ENCODE measurements at places on chromosomes 5 and 9.
A peak's percentile ranks its signal among the peaks of the same experiment; 100 is the strongest.

DNA sequence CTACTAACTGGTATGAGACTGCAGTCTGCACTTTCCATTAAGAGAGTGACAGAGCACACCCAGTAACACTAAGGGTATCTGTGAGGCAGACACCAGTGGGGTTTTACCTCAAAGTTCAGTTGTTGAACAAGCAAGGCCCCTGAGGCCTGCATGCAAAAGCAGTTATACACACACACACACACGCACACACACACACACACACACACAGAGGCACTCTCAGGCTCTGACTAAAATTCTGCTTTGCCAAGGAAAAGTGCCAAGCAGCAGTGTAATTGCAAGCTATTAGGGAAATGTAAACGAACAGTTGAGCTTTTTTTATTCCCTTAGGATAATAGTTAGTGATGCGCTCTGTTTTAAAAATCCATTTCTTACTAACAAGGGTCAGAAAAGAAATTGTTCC lies 377.1 kb downstream of the SPOCK1 start:
- DNase-seq, result no peak

DNA sequence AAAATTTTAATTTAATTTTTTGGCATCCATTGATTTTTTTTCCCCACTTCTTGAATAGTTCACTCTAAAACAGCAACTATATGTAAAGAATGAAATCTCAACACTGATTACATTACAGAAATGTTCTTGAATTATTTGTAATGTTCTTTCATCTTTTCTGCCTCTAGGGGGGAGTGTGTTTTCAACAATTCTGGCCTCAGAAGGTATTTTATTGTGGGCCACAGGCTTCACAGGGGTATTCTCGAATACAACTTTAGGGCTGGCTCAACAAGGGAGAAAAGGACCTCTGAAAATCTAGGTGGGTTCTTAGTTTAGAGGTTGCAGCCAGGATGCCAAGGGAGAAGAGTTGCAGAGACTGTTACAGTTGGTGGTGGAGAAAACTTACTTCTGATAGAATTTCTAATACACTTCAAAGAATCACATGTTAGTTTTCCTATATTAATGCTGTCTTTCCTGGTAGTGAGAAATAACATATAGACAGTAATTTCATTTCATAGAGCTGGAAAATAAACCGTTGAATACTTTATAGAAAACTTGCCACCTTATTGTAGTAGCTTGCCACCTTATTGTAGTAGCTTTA lies 3.6 kb upstream of the NPR3 start:
- DNase-seq, result no peak

- DNase-seq, result no peak
Observed at GRCh38 chr5:45774528-45774927, 78.3 kb upstream of the HCN1 start.

DNA sequence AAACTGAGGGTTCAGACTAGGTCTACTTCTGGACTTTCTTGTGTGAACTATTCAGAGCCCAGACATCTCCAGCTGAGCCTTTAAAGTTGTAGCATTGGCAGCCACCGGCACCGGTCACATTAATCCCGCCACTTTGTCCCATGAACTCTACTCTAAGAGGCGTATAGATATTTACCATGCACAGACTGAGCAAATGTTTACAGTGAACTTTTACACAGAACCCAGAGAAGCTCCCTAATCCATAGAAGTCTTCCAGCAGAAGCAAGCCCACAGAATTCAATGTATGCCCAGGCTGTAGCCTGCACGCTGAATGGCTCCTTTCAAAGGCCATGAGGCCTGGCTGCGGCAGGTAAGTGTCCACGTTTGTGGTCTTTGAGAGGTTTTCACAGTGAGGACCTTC lies 466.9 kb downstream of the ENC1 start:
- no peak for DNase-seq

- DNase-seq, result no peak
Observed at GRCh38 chr9:135901031-135901758, 6.2 kb downstream of the CAMSAP1 start.

DNA sequence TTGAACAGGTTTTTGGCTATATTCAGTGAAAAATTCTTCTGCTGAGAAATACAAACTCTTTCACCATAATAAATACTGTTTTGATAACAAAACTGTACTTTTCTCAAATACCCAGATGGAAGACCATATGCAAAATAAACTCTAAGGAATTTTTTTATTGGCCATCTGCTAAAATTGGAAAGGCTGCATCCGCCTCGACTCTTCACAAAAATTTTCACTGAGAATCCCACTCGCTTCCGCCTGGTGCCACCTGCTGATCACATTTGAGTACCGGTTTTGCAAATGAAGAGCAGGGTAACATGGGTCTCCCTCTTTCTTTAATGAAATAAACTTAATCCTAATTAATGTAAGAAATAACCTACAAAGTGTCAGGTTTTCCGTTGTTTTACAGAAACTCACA lies 76.4 kb downstream of the TTLL11 start:
- peak; percentile 51 for DNase-seq

GRCh38 chr5:73443829-73444498 lies 4.6 kb downstream of the FOXD1 start:
- DNase-seq, result no peak

DNA sequence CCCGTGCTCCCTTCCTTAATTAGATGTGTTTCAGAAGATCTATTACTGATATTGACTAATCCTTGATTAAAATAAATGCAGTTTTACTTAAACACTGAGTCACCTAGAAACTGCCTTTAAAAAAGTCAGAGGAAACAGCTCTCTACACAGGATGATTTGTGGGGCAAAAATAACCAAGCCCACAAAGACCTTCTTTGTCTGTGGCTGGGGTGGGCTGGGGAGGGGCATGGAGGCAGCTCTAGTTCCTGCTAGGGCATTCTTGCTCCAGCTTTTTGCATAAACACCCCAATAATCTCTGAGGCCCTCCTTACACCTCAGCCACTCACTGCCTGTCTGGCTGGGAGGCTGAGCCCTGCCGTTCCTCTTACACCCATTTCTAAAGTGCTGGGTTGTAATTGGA lies 227.6 kb upstream of the DAP start:
- peak; percentile 61 for DNase-seq

- no peak for DNase-seq
Observed at GRCh38 chr5:50744776-50745175, 78.3 kb downstream of the PARP8 start.

- no peak for DNase-seq
Observed at GRCh38 chr5:156685481-156685880, 164.6 kb upstream of the PPP1R2B start.

- DNase-seq, result no peak
Observed at GRCh38 chr9:20178679-20179078, 389.8 kb upstream of the SLC24A2 start.

DNA sequence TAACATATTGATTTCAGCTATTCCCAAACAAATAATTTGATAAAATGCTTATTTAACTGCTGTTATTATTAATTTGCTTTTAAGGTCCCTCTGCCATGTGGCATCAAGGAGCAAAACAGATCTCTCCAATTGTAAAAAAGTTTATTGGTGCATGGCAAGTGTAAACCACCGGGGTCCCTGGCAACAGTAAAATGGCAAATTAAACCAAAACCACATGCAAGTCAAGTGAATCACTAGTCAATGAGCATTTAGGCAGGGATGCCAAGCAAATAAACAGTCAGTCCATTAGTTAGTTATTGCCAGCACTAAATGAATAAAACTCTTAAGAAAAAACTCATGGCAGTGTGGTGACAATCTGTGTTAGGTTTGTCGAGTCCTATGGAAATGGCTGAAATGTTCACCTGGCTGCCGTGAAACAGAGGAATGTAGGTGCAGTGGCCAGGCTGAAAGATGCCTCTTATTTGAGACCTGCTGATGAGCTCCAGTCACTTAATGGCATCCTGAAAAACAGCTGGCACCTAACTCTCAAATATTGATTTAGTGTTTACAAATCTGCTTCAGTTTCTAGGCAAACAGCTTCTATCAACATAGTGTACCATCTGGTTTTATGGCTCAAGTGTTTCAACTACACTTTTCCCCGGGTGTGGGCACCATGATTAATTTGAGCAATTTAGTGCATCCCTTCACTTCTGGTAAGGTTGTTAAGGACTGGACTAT lies 296.5 kb upstream of the ITGA1 start:
- DNase-seq, result no peak

- no peak for DNase-seq
Observed at GRCh38 chr9:26462751-26463150, 429.9 kb downstream of the CAAP1 start.

GRCh38 chr5:123287881-123288280 lies 135.3 kb downstream of the CEP120 start:
- no peak for DNase-seq

DNA sequence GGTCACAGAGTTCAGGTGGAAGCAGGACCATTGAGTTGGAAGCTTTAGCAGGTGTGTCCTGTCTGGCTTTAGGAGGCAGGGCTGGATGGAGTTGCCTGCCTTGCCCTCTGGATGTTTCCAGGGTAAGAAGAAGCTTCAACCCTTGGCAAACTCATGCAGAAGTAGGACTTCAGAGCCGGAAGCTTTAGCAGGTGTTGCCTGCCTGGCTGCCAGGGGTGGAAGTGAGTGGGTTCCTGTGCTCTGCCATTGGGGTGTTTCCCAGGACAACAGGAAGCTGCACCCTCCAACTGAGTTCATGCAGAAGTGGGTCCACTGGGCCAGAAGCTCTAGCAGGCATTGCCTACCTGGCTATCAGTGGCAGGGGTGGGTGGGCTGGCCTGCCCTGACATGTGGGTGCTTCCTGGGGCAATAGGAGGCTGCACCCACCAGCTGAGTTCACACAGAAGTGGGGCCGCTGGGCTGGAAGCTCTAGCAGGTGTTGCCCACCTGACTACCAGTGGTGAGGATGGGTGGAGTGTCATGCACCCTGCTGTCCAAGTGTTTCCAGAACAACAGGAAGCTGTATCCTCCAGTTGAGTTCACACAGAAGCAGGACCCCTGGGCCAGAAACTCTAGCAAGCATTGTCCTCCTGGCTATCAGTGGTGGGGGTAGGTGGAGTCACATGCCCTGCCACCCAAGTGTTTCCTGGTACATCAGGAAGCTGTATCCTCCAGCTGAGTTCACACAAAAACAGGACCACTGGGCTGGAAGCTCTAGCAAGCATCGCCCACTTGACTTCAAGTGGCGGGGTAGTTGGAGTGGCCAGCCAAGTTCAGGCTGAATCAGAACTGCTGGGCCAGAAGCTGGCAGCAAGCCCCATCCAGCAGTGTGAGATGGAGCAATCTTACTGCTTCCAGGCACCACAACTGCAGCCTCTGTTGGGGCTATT lies 24.6 kb downstream of the LOX start:
- DNase-seq, result no peak

- DNase-seq, result no peak
Observed at GRCh38 chr5:140214831-140215230, 39.8 kb downstream of the CYSTM1 start.

- DNase-seq, result no peak
Observed at GRCh38 chr5:73899055-73899454, 273.1 kb downstream of the ARHGEF28 start.

GRCh38 chr9:132539096-132539495 lies 43.3 kb upstream of the BARHL1 start:
- no peak for DNase-seq

DNA sequence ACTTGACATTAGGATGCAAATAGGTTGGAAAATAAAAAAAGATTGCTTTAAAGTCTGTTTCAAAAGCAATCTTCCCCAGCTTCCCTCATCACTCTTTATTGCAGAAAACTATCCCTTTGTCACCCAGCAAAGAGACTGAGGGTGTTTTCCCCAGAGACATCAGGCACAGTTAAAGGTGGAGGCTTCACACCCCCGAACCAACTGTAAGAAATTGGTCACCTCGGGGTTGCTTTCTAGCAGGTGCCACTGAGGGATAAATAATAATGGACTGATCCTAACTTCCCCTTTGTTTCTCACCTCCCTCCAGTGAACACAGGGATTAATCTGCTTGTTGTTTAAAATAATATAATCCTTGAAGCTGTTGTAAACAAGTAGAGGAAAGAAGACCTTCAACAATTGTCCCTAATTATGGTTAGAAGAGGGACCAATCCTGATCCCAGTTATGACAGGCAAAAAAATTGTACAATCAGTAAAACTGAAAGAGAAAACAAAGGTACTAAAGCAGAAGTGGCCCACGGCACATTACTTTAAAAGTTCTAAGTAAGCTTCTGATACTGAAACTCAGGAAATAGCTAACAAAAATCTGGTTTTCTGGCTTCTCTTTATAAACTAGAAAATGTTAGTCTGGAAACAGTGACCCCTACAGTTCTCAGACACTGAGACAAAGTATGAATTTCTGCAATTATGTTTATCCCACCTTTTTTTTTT lies 6.6 kb upstream of the PCSK1 start:
- no peak for DNase-seq

All from head of caudate nucleus (tissue), 42 donors.